ENCODE measurements at places on chromosomes 3 and 15.

DNA sequence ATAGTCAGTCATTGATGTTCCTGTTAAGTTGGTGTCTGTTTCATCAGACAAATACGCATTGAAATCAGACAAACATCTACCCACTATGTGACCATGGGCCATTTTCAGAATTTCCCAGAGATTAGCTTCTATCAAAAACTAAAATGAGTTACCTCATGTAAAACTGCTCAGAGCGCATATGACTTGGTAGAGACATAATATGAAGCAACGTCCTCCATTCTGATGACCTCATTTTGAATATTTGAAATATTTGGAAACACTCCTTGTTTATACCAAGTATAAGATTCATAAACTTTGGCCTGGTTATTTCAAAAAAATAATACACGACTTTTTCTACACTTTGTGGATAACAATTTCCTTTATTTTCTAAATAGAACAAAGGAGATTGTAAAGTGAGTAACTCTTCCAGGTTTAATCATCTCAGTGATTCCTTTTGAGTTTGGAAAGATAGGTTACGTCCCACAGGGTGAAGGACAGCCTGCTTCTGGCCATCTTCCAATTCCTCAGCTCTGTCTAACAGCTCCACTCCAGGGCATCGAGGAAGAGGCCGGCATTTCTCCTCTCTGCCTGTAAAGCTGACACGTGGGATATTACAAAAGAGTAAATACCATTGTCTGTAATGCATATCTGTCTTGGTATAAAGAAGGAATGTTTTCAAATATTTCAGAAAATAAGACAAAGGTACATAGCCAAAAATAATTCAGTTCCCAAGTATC, 122.6 kb downstream of the CADM2 start:
- H3K36me3 ChIP-seq: no peaks in the 10 kb centered on the region
- no peak overlapping the region for H3K27ac ChIP-seq
- no peaks in the 10 kb centered on the region for H3K4me1 ChIP-seq
- H3K27me3 ChIP-seq: no peaks in the 10 kb centered on the region
- no peak for DNase-seq
- H3K4me3 ChIP-seq: no peak overlapping the region

- peaks cover 3% of the 10 kb centered on the region for H3K4me1 ChIP-seq
- no peaks in the 10 kb centered on the region for H3K27me3 ChIP-seq
- H3K27ac ChIP-seq: no peak overlapping the region
- DNase-seq: no peak
- H3K4me3 ChIP-seq: no peak overlapping the region
- H3K36me3 ChIP-seq: no peaks in the 10 kb centered on the region
Observed at GRCh38 chr15:32656496-32656895, 15.0 kb downstream of the SCG5 start.

DNA sequence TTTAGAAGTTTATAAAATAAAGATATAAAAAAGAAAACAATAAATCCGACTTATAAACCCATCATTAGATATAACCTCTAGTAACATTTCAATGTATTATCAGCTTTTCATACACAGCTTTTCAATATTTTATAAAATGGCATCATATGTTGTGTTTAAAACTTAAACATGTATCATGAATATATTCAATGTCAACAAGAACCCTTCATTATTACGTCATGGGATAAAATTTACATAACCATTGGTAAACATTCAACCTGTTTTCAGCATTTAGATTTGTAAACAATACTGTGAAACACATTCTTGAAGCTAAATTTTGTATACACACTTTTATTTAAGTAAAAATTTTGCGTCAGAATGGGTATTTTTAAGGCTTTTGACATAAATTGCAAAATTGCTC, 153.4 kb upstream of the SOX14 start:
- no peak for DNase-seq
- no peak overlapping the region for H3K27ac ChIP-seq
- no peaks in the 10 kb centered on the region for H3K4me1 ChIP-seq
- H3K4me3 ChIP-seq: no peak overlapping the region

- H3K4me3 ChIP-seq: no peak overlapping the region
- DNase-seq: no peak
- H3K27ac ChIP-seq: peak overlapping the region; percentile 96
- peaks cover 28% of the 10 kb centered on the region for H3K4me1 ChIP-seq
- no peaks in the 10 kb centered on the region for H3K27me3 ChIP-seq
- H3K36me3 ChIP-seq: peaks cover 27% of the 10 kb centered on the region
Observed at GRCh38 chr15:66718220-66718988, 16.4 kb downstream of the SMAD6 start.

DNA sequence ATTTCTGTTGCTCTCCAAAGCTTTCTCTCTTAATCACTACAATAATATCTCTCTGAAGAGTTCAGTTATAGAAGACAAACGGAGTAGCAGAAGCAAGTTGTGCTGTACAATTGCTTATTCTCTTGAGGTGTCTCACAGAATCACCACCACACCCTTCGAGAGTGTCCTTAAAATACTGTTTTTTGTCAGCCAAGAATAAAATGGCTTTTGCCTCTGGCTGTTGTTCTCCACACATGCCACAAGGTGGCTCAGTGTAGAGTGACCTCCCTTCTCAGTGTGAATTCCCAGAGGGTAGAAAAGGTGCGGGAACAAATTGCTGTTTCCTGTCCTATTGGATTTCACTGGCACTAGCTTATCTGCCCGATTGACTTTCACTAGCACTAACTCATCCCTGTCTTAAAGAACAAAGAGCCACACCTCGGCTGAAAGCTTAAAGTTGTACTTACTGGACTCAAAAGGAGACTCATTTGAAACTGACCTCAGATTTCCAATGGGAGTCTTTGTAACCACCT, 134.2 kb upstream of the SATB1 start:
- no peak overlapping the region for H3K4me3 ChIP-seq
- H3K4me1 ChIP-seq: no peaks in the 10 kb centered on the region
- no peaks in the 10 kb centered on the region for H3K36me3 ChIP-seq

DNA sequence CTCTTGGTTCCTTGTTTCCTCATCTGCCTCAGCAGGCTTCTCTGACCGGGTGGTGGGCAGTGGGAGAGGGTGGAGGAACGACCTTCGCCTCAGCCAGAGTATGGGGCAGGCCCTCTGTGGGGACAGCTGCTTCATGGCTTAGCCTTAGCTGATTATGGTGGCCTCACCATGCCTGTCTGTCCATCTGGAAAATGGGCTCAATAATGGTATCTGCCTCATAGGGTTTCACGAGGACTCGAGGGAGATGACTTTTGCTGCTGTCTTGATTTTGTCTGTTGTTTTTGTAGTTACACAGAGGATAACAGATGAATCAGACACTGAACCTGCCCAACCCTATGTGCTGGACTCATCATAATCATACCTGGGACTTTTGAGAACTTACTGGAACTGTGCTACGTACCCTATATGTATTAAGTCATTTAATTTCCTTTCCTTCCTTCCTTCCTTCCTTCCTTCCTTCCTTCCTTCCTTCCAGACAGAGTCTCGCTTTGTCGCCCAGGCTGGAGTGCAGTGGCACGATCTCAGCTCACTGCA, 46.5 kb downstream of the CDC25A start:
- no peak overlapping the region for H3K27ac ChIP-seq
- H3K4me1 ChIP-seq: no peaks in the 10 kb centered on the region
- H3K4me3 ChIP-seq: no peak overlapping the region
- no peaks in the 10 kb centered on the region for H3K36me3 ChIP-seq

GRCh38 chr3:170809007-170809974, 60.7 kb downstream of the RPL22L1 start:
- H3K4me1 ChIP-seq: no peaks in the 10 kb centered on the region
- no peak overlapping the region for H3K27ac ChIP-seq
- DNase-seq: no peak
- no peaks in the 10 kb centered on the region for H3K27me3 ChIP-seq
- no peak overlapping the region for H3K4me3 ChIP-seq
- H3K36me3 ChIP-seq: no peaks in the 10 kb centered on the region

DNA sequence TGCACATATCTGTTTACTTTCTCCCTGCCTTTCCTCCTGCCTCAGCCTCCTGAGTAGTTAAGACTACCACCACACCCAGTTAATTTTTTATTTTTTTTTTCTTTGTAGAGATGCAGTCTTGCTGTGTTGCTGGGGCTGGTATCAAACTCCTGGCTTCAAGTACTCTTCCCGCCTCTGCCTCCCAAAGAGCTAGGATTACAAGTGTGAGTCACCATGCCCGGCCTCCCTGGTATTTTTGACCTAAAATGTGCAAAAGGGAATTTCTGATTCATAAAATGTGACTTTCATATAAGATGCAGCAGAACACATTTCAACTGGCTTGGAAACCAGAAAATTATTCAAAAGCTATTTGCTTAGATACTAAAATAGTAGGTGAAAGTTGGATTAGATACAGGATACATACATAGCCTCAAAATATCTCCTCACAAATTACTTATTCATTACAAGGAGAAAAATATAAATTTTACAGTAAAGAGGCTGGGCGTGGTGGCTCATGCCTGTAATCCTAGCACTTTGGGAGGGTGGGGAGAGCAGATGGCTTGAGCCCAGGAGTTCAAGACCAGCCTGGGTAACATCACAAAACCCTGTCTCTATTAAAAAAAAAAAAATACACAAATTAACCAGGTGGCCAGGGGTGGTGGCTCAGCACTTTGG, 32.0 kb downstream of the MAP4 start:
- H3K27me3 ChIP-seq: no peaks in the 10 kb centered on the region
- H3K4me3 ChIP-seq: no peak overlapping the region
- peaks cover 30% of the 10 kb centered on the region for H3K4me1 ChIP-seq
- H3K27ac ChIP-seq: peak overlapping the region; percentile 71

DNA sequence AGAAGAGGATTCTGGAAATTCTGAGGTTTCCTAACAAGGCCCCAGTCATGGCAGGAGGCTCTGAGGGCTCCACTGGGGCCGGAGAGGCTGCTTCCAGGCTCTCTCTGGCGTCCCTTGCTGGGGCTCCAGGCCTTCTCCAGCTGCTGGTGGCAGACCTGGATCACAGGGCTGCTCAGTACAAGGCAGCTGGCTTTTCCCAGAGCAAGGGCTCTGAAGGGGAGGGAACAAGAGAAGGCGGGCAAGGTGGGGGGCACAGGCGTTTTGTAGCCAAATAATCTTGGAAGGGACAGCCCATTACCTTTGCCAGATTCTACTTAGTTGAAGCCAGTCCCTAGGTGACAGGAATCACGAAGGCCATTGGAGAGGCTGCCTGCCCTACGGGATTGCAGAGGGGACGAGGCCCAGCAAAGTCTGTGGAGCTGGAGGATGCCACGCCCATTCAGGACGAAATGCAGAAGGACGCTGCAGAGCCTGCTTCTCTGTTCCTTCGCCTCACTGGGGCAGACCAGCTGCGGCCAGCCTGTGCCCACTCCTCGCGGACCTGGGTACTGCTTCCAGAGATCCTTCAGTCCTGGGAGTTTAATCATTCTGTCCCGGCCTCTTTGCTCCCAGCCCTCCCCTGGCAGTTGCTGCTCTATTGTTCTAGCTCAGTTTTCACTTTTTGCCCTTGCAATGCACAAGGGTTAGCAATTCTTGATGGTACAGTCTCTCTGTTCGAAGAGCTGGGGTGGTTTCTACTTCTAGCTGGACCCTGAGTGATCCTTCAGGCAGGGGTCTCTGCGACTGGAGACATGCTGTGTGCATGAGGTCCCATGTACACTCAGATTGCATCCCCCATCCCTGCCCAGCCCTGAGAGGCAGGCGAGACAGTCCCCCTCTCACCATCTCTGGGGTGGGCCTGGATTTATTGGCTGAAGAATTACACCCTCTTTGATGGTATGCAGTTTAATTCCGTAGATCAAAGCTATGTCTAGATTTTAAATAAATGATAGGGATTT, 149.3 kb upstream of the MEF2A start:
- no peaks in the 10 kb centered on the region for H3K4me1 ChIP-seq
- no peak overlapping the region for H3K4me3 ChIP-seq
- H3K27ac ChIP-seq: peak overlapping the region; percentile 16
- no peaks in the 10 kb centered on the region for H3K36me3 ChIP-seq
- DNase-seq: no peak
- no peaks in the 10 kb centered on the region for H3K27me3 ChIP-seq

DNA sequence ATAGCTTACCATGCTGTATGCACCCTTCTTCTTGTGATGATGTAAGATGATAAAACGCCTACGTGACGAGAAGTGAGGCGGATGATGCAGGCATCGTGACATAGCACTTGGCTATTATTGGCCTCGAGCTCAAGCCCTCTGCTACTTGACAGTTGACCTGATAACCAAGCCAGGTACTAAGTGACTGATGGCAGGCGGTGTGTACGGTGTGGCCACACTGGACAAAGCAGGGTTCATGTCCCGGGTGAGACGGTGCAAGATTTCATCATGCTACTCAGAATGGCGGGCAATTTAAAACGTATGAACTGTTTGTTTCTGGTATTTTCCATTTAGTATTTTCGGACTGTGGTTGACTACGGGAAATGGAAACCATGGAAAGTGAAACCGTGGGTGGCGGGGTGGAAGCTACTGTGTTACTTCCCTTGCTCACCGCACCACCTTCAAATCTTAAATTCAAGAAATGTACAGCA, 57.7 kb downstream of the SLC12A8 start:
- no peak for DNase-seq
- H3K4me3 ChIP-seq: no peak overlapping the region
- H3K27me3 ChIP-seq: no peaks in the 10 kb centered on the region
- H3K4me1 ChIP-seq: peaks cover 15% of the 10 kb centered on the region
- no peak overlapping the region for H3K27ac ChIP-seq

GRCh38 chr3:189664311-189664710, 33.1 kb downstream of the TP63 start:
- no peaks in the 10 kb centered on the region for H3K27me3 ChIP-seq
- H3K27ac ChIP-seq: no peak overlapping the region
- H3K4me3 ChIP-seq: no peak overlapping the region
- no peaks in the 10 kb centered on the region for H3K4me1 ChIP-seq

DNA sequence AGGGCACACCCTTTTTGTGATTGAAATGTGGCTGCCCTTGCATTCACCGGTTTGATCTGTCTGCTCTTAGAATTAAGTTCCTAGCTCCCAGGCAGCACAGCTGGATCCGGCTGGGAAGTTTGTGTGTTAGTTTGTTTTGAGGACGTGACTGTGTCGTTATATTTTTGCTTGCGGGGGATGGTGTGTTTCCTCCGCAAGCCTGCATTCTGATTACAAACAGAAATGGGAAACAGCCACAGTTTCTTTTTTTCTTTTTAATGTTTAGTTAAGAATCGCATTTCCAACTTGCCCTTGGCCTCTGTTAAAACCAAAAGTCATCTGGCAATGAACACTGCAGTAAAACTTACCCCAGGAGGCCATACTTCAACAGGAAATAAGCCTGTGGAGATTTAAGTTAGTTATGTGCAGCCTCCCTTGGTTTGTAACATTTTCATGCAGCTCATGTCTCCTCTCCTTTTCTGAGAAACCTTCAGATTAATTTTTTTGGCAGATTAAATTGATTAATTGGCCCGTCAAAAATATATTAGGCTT, 888 bp downstream of the TMOD3 start:
- peak overlapping the region; percentile 97 for H3K4me3 ChIP-seq
- DNase-seq: no peak
- H3K4me1 ChIP-seq: no peaks in the 10 kb centered on the region
- H3K27ac ChIP-seq: peak overlapping the region; percentile 84

All from ascending aorta (tissue), 2 donors.